Left cardiac atrium (tissue), 4 donors: ENCODE measurements at places on chromosomes 3 and 15. TPM values are rescaled to one million over a fixed set of nuclear protein-coding genes. Genes with fewer than 3 reads are reported as not detected.
A peak's percentile ranks its signal among the peaks of the same experiment; 100 is the strongest.

DNA sequence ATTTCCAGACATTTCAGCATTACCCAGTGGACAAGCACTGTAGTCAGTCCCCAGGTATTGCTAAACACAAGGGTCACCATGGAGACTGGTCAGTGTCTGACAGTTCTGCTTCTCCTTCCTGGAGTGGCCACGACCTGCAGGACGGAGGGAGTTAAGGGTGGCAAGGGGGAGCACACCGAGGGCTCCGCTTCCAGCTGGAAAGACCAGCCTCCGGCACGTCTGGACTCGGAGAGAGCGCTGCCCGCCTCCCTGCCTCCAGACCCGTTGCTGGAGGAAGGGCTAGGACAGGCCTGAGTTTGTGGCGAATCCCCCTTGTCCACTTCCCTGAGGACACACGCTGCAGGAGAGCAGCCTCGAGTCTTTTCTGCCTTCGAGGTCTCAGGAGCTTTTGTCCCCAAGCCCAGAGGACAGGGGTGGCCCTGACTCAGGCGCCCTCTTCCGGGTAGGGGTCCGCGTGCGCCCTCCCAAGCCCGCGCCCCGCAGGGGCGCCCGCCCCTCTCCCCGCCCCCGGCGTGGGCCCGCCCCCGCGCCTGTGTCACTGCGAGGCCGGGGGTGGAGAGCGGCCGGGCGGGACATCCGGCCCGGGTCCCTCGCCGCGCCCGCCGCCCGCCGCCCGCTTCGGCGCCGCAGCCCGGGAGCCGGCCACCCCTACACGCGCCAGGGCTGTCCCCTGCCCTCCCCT, at the start of gene CHST14:
TSS of gene CHST14 (plus strand) at position 562 of the 682 bp plus-strand sequence. CDS start 230 bp downstream, outside the sequence.
- DNase-seq = peak; percentile 69

DNA sequence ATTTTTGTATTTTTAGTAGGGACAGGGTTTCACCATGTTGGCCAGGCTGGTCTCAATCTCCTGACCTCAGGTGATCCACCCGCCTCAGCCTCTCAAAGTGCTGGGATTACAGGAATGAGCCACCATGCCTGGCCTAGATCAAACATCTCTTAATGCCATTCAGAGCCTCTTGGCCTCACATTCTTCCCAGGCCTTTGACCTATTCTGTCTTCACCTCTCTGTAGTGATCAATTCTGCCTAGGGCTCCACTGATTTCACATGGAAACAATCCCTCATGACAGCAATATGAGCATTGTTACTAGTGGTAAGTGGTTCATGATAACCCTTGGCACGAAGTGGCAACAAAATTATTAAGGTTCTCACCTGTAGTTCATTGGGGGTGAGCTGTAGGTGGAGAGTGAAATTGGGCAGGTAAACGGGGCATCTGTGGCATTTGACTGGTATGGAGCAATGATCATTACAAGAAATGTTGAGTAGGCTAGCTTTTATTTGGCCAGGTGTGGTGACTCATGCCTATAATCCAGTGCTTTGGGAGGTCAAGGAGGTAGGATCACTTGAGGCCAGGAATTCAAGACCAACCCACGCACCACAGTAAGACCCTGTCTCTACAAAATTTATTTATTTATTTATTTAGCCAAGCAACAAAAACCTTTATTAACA, 4.8 kb upstream of the ARPIN start:
- DNase-seq = no peak

GRCh38 chr3:82654708-82655107, 893.3 kb upstream of the GBE1 start:
- no peak for DNase-seq

GRCh38 chr3:183572935-183573334, 17.4 kb upstream of the KLHL6 start:
- DNase-seq = no peak

DNA sequence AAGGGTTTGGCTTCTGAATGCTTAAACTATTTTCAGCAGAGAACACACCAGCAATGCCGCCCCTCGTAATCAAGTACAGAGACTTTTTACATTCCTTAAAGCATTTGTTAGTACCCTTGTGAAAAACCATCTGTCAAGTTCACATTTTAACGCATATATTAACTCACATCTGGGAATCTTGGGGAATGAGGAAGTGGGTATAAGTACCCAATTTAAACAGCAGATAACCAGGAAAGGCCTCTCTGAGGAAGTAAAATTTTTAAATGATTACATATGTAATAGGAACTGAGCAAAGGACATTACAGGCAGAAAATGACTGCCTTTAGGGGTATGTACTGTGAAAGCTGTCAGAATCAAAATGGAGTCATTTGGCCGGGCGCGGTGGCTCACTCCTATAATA, 12.8 kb upstream of the CFAP44 start:
- DNase-seq = no peak

The ZNF662 gene
- 5.2 TPM for total RNA-seq

- no peak for DNase-seq
These were observed 25.0 kb downstream of the LIPH start for GRCh38 chr3:185527364-185527763.

GRCh38 chr3:142356818-142357217, 91.0 kb downstream of the XRN1 start:
- DNase-seq = no peak

The GATM gene
- 47.4 TPM for total RNA-seq

- no peak for DNase-seq
These were observed 90.6 kb upstream of the TUSC7 start for GRCh38 chr3:116618930-116619329.

The CCDC50 gene
- total RNA-seq = 53.1 TPM

GRCh38 chr3:4083225-4084015, 219.7 kb upstream of the SETMAR start:
- DNase-seq = no peak

DNA sequence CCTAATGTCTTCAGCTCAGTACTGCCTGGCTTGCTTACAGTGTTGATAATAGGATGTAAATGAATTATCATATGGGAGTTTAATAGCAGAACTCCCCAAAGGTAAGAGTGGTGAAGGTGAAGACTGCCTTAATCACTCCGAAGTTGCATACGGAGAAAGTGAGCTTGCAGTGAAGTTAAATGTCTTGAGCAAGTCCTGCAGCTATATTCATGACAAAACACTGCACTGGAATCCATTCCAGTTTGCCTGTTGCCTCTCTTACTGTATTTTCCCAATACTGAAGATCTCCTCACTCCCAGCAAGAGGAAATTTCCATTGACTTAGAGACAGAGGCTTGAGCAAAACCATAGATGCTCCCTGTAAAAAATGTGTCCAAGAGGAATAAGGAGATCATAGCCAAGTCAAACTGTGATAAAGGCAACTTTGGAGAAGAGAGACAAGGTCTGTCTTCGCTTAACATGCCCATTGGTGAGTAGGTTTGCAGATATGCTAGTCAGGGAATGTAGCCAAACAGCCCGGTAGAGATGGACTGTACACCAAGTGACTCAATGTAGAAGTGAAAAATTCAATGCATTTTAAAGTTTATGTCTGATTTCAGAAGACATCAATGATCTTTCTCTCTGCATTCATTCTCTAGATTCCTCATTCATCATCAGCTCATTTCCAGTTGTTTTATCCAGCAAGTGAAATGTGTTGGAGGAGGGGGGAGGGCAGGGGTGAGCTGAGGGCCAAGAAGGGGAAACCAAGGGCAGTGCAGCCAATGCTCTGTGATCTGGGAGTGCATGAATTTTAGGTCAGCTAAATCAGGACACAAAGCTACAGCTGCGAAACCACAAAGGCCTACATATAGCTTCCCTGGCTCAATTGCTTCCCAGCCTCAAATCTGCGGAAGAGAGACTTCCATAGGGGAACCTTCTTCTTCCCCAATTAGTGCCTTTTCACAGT, 667.1 kb upstream of the NR2F2 start:
- no peak for DNase-seq

The LIPC gene
- total RNA-seq = 0.68 TPM

- DNase-seq = no peak
These were observed 403.5 kb downstream of the FHIT start for GRCh38 chr3:60847791-60848190.

GRCh38 chr3:40597441-40597840, 72.7 kb downstream of the ZNF621 start:
- no peak for DNase-seq

- no peak for DNase-seq
These were observed 253.7 kb downstream of the ROBO1 start for GRCh38 chr3:79514069-79514468.

DNA sequence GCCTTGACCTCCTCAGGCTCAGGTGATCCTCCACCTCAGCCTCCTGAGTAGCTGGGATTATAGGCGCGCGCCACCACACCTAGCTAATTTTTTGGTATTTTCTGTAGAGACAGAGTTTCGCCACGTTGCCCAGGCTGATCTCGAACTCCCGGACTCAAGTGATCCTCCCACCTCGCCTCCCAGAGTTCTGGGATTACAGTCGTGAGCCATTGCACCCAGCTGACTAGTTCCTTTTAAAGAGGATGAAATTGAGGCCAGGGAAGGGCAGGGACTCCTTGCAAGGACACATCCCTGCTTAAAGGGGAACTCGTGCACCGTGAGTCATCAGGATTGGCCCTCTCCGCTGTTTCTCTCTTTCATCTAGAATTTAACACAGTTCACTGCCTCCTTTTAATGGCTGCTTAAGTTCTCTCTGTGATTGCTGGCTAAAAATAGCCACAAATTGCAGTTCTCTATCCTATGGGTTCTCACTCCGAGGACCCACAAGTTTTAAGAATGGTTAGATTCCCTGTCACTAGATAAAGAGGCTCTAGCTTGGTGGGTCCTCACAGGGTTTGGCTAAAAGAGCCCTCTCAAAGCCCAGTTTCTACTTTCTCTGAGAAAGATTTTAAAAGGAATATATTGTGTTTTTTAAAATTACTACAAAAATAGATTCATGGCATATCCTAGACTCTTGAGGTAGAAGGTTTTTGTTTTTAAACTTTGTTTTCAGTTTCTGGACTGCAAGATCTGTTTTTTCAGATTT, 1.4 kb downstream of the CRTAP start:
- DNase-seq = peak; percentile 80

- no peak for DNase-seq
These were observed 136.9 kb downstream of the NUP210 start for GRCh38 chr3:13282986-13283876.

DNA sequence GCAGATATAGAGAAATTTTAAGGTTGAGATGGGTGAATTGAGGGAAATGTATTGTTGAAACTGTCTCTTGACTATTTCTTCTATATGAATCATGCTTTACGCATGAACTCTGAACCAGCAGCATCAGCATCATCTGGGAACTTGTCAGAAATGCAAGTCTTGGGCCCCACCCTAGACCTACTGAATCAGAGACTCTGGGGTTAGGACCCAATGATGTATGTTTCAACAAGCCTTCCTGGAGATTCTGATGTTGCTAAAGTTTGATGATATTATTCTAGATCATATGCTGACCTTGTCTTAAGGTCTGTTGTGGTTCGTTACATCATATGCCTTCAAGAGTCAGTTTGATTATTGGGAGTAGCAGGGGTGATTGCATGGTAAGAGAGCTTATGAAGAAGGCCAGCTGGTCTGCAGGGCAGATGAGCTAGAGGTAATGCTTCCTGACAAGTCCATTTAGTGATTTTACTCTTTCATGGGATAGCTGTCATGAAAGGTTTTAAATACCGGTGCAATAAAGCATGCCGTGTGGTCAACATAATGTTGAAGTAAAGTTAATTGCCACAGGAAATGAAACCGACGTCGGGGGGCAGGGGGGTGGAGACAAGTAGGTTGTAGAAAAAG, 152.4 kb upstream of the MRPL3 start:
- no peak for DNase-seq

- DNase-seq = no peak
These were observed 9.0 kb downstream of the KIF9 start for GRCh38 chr3:47273564-47273963.

The SMAD6 gene
- 51.5 TPM for total RNA-seq

GRCh38 chr3:194352667-194353246, 1.6 kb upstream of the CPN2 start:
- DNase-seq = no peak

DNA sequence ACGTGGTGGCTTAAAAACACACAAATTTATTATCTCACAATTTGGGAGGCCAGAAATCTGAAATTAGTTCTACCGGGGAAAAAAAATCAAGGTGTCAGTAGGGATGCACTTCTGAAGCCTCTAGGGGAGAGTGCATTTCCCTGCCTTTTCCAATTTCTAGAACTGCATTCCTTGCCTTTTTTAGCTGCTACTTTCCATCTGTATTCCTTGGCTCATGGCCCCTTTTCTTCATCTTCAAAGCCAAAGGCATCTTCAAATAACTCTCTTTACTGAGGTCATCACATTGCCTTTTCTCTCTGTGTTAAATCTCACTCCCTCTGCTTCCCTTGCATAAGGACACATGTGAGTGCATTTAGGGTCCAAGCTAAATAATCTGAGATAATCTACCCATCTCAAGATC, 69.5 kb upstream of the NEO1 start:
- no peak for DNase-seq

DNA sequence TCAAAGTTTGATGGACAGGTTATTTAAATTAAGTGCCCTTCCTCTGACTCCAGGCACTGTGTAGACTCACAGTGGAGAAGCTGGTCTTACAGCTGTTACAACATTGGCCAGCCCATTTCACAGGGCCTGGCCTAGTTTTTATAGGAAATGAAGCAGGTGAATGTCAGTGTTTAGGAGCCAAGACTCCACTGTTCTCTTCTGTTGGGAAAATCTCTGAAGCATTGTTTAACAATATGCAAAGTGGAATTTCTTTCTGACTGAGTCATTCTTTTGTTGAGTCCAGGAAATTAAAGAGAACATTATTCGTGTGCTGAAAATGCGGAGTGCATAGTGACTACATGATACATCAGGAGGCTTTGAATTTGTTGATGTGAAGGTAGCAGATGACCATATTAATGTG, 64.7 kb downstream of the ARRDC4 start:
- no peak for DNase-seq

DNA sequence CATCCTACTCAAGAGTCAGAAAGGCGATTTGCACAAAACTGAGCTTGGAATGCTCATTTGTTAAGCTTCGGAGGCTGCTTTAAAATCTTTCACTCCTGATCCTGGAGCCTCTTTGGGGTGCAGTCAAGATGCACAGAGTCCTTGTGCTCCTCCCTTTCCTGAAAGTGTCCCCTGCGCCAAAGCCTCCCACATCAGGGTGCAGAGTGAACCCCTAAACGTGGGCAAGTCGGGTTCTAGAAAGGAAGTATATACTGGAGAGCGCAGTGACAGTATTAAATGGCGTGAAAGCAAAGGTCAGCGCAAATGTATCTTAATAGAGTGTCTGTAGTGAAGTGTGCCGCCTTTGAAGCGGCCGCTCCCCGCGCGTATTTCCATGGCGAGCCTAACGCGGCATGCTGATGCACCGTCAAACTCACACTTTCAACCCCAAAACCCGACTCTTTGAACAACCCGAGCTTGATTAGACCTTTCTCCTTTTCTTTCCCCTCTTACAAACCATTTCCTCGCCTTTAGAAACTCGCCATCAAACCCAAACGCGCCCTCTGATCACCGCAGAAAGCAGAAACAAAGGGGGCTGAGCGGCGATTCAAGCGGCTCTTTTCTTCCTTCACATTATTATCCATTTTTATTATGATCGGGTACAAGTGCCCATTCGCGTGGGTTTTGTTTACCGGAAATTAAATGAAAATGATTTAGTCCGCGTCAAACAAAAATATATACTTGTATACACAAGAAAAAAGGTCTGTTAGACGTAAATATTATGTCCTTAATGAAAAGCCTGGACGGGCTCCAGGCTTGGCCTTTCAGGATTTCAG, 18.3 kb downstream of the ZIC4 start:
- DNase-seq = no peak
